ENCODE measurements at places on chromosomes 5 and 9.

DNA sequence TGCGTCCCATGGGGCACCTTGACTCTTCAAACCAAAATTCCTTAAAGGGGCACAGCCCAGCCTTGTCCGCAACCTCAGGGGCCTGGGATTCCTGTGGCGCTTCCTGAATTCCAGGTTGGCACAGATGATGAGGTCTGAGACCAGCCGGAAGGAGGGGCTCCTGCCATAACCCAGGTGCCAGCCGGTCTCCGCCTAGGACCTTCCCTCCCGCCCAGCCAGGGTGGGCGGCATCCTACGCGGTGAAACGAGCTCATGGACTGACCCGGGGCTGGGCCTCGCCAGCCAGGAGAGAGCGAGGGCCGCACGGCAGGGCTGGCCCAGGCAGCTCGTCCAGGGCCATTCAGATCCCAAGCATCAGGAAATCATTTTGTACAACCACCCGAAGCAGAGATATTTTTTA, 23.0 kb downstream of the AMBP start:
- peak; percentile 25 for DNase-seq

GRCh38 chr9:127561491-127562278, 50.4 kb upstream of the STXBP1 start:
- peak; percentile 79 for DNase-seq

GRCh38 chr5:177612215-177612673, 12.3 kb downstream of the B4GALT7 start:
- no peak for DNase-seq

- DNase-seq = no peak
These were observed 75.4 kb downstream of the CFAP77 start for GRCh38 chr9:132485393-132485792.

DNA sequence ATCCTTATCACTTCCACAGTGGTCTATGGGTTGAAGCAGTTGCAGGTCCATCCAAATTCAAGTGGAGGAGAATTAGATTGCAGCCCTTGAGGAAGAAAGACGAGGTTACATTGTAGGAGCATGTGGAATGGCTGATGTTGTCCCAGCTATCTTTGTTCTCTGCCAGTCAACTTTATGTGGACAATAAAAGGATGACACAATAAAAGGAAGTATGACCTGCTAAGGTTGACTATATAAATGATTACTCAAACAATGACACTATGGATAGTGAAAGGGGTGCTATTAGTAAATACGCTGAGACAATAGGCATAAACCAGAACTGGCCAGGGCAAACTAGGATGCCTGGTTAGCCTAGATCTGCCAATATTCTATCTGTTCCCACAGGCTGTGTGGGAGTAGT, 12.8 kb upstream of the ZNF618 start:
- no peak for DNase-seq

GRCh38 chr5:170497311-170498038, 6.3 kb upstream of the KCNIP1 start:
- DNase-seq = no peak

DNA sequence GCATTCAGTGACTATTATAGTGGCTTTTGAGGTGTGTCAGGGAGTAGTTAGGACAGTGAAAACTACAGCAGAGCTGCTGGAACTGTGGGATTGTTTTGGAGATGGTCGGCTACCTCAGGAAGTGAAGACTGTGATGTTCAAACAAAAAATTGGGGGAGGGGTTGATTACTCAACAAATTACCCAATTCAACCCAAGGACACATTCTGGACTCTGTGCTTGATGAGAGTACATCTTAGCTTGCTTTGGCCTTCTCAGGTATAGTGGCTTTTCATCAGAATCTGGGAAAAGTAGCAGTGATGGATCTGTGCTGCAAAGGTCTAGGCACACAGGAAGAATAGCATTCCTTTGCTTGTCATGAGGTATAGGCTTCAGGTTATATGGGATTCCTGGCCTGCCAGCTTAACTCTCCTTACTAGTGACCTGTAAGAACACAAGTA, 47.0 kb downstream of the SLC44A1 start:
- no peak for DNase-seq

DNA sequence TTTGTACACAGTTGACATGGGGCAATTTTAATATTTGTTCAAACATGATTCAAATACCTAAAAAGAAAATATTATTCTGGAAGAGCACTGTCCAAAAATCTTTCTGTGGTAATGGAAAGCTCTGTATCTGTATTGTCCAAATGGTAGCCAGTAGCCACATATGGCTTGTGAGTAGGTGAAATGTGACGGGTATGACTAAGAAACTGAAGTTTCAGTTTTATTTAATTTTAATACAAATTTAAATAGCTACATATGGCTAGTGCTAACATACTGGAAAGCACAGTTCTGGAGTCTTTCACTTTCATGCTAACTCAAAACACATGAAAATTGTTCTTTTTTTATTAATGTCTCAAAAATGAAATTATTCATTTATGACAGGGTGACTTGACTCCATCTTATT, 132.6 kb downstream of the PLK2 start:
- no peak for DNase-seq

- no peak for DNase-seq
These were observed 1190.1 kb downstream of the CDH12 start for GRCh38 chr5:21663082-21663481.

GRCh38 chr5:26427281-26427680, 611.1 kb downstream of the CDH9 start:
- no peak for DNase-seq

GRCh38 chr9:114588651-114589526, 1.3 kb downstream of the ATP6V1G1 start:
- DNase-seq = no peak

DNA sequence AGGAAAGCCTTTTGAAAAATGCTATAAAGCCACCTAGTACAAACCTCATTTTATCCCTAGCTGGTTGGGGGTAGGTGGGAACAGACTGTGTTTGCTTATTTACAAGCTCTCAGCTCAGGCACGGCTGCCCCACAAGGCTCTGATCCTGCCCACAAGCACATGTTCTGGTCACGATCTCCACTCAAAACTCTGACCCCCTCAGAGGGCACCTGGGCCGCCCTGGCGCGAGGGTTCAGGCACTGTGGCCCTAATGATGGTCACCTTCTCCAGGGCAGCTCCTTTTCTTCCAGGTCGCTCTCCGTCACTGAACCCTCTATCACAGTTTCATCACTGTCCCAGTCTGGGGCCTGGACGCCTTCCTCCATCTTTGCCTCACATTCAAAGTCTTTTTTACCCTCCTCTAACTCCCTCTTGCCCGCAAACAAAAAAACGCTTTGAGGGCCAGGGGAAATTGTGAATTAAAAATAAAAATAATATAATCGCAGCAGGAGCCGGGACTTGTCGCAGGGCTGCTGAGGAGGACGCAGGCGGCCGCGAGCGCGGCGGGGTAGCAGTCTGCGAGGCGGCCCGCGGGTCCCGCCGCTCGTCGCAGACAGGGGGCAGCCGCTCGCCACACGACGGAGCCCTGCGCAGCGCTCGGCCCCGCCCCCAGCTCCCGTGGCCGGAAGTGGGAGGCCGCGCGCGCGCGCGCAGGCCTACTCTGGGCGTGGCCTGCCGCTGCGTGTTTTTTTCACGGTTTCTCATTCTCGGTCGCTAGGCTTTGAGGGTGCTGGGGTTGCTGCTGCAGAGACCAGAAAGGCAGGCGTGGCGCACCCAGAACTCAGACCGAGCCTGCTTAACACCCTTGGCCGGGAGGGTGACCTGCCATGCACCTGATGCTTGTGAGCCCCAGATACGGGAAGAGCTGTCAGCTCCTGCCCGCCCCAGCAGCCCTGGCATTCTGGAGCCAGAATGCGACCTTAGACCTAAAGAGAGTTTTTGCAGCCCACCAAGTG, at the start of gene ANKRD31:
Gene ANKRD31, minus strand, starts transcription at position 557 of the 995 bp plus-strand sequence. Its CDS starts 192 bp downstream, at position 365.
- peak; percentile 76 for DNase-seq

- no peak for DNase-seq
These were observed 5.5 kb downstream of the MYORG start for GRCh38 chr9:34370970-34371880.

- no peak for DNase-seq
These were observed 31.6 kb downstream of the DTWD2 start for GRCh38 chr5:118956727-118957126.

Measured in H9 (cell line).